Bronchial epithelial cell (primary cell): ENCODE measurements at places on chromosomes 7 and 10.

DNA sequence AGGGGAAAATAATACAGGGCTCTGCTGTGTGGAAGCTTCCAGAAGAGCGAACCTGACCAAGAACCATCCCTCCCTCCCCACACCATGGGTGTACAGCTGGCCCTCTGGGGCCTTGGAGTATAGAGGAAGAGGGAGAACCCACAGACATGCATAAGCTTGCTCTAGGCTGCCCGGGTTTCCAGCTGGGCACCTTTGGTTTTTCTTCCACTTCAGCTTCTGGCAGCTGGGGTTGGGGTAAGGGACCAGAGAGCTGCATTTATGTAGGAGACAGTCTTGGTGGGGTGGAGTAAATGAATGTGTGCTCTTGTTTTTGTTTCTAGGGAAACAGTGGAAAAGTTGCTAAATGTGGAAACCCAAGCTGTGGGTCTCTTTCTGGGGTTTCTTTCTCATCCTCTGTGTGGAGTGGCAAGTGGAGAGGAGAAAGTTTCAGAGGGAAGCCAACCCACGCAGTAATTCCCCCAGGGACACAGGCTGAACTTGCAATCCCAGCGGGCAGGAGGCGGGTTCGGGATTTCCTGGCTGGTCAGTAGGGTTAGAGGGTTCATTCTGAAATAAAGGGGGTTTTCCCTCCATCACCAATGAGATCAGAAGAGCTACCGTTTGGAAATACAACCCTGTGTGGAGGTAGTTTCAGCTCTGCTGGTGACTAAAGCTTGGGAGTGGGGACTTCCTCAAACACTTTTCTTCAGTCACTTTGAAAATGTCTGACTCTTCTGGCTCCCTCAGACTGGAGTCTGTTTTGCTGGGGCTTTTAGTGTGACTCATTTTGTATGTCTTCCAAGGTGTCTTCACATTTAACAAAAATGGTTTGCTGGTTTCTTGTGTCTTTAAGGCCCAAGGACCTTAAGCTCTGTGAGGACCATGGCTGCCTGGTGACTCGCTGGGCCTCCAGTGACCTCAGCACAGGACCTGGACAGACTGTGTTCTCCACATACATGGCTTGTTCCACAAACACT, 22.2 kb upstream of the SRGN start:
- DNase-seq = peak; percentile 67

DNA sequence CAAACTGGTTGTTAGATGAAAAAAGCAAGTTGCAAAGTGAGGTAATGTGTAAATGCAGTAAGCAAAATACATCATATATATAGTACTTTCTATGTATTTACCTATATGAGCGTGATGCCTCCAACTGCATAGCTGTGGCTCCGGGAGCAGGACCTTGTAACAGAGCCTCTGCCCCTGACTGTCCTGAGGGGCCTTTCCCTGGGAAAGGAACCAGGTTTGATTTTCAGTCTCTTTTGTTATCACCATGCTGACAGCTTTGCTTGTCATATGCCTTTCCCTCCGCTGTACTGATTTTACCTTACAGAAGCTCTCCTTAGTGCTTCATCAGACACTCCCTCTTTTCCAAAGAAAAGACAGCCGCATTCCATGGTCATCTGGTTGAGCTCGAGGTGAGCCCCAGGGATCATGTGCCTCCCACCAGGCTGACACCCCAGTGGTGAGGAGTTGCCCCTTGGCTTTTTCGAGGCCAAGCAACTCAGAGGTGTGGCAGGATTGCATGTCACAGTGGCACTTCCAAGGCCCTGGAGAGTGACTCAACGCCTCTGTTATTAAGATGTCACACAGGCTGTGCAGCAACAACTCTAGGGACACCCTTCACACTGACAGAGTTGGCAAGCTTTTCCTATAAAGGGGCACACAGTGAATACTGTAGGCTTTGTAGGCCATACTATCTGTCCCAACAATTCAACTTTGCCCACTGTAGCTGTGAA, 78.9 kb downstream of the ALOX5 start:
- no peak for DNase-seq

DNA sequence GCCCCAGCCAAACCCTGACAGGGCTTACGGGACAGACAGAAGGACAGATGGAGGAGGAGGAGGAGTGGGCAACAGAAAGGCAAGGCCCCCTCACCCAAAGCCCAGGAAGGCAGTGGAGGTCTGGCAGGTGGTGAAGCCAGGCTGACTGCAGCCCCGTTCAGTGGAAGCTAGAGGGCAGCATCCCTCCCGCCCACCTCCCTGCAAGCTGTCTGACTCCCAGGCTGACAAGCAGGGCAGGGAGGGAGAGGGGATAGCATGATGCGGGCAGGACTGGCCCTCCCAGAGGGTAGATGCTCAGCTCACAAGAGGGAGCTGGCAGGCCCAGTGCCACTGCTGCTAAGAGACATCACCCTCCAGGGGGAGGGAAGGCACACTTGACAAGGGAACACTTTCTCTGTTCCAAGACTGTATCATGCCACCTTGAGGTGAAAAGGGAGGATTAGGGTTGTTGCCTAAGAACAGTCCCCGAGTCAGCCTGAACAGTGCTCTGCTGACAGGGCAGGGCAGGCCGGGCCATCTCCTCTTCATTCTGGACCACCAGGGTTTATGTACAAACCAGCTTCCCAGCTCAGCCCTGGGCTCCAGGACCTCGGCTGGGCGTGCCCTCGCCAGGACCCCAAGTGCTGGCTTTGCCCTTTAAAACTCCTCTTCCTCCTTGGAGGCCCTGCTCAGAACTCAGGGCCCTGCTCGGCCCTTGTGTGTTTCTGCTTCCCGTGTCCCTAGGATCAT, 61.8 kb downstream of the RASGEF1A start:
- DNase-seq = peak; percentile 56

GRCh38 chr7:135723411-135723810, 4.6 kb downstream of the SLC13A4 start:
- DNase-seq = no peak

DNA sequence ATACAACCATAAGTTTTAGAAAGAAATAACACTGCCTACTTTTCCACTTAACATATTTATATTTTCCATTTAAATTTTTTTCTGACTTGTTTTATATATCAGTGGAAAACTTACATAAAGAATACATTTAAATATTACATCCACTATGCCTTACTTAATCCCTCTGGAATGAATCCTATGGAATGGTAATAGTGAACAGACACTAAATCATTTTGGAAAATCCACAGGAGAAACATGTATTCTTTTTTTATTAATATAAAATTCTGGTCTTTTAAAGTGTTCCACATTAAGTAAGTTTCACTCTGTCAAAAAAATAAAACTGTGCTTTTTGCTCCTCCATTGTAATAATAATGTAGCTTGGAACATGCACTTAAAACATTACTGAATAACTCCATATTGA, 236.8 kb upstream of the LRRN3 start:
- no peak for DNase-seq
